ENCODE measurements at places on chromosomes 4 and X.

DNA sequence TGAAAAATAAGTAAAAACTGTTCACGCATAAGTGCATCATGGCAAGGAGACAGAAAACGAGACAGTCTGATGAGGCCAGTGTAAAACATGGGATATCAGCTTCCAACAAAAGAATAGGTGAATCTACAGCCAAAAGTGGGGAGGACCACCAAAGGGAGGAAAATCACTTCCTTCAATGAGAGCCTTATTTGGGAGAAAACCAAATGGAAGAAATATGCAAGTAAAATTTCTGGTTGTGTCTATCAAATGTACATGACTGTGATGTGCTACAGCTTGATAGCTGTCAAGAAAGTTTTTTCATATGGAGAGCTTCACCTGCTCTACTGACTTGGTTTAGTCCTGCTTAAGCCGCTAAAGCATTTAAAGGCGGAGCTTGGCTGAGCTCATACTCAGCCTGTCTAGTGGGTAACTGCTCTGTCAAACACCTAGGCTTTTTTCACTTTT, 66.2 kb downstream of the MAGEA1 start:
- DNase-seq: no peak

- no peak for DNase-seq
Observed at GRCh38 chrX:47992669-47993068, 11.1 kb downstream of the ZNF182 start.

DNA sequence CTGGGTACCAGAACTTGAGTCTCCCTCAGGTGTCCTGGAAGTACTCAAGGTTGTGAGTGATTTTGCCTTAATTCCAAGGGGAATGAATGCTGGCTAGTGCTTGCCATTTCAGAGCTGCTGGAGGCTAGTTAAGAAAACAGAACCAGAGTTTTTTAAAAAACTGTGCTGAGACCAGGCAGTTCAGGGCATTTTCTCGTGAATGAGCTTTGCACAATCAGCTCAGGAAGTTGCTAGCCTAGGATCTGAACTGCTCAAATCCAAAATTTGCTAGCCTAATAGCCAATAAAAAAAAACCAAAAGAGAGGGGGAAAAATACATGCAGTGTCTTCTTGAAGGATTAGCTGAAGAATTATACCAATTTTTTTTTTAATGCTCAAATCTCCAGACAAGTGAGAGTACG, 292.7 kb downstream of the FBXW7 start:
- DNase-seq: no peak

DNA sequence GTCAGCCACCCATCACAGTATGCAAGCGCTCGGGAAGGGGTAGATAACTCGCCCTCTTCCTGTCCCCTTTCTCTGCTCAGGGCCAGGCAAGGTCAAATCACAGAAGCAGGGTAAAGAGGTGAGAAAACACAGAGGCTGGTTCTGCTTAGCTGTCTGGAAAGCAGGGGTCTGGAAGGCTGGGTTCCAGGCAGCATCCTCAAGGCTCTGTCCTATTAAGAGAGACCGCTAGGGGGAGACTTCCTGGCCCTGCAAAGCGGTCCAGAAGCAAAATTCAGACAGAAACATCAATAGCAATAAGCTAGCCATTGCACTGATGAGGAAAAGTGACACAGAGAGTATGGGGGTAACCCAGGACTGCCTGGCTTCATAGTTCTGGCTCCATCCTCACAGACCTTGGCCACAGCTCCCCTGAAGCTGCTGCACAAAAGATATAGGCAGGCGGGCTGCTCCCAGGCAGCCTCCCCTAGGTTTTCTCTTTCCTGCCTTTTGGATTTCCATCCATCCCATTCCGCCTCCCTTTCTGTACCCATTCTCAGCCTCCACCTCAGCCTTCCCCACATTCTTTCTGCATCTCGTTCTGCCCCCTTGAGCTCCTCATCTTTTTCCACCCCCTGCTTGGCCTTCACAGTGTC, 308.5 kb downstream of the EVC2 start:
- DNase-seq: no peak

GRCh38 chrX:38426785-38427184, 74.4 kb downstream of the OTC start:
- DNase-seq: no peak

DNA sequence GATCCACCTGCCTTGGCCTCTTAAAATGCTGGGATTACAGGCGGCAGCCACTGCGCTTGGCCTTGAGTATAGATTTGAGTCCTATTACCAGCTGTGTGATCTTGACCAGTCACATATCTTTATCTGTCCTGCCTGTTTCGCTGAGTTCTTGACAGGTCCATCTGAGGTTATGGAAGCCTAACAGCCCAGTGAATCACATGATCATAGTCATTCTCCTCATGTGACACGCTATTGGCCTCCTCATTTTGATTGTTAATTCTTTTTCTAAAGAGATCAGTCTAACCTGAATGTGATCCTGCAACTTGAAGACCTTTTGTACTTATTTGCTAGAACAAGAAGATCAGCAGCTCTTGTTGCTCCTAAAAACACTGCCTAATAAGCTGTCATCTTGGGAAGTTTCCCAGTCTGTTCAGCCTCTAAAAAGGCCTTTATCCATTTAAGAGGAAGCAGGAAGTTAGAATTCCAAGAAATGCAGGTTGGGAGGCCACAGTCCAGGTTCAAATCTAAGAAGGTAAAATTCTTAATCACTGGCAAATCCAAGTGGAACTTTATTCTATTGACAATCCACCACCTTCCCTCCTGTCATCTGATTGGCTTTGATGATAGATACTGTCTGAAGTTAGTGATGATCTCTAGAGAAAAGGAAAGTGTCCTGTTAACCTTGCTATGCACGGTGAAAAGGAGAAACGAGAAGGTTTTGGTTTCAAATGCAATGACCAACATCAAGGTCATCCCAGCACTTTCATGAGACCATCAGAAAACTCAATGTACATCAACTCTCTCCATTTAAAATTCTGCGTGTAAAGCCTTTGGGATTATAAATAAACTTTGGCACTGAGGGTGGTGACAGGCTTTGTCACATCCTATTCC, 86.9 kb downstream of the CHRNA9 start:
- no peak for DNase-seq

- DNase-seq: no peak
Observed at GRCh38 chr4:84750260-84750959, 167.5 kb downstream of the CDS1 start.

- DNase-seq: no peak
Observed at GRCh38 chrX:21993265-21993664, 38.9 kb upstream of the PHEX start.

- no peak for DNase-seq
Observed at GRCh38 chrX:38082309-38082708, 76.0 kb downstream of the SYTL5 start.

DNA sequence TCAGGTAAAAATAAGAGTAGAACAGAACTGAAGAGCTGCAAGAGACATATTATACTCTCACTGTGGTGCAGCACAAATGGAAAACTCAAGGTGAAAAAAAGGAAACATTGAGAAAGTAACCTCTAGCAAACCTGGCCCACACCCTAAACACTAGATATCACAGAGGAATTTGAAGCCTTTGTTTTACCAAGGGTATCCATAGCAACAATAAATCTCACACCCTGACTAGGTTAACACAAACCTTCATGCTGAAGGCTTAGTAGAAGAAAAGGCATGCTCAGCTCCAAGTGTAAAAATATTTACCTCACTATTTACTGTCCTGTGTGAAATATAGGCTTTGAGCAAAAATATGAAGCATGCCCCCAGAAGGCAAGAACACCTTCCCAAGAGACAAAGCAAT, 61.9 kb upstream of the TAB3 start:
- DNase-seq: no peak

DNA sequence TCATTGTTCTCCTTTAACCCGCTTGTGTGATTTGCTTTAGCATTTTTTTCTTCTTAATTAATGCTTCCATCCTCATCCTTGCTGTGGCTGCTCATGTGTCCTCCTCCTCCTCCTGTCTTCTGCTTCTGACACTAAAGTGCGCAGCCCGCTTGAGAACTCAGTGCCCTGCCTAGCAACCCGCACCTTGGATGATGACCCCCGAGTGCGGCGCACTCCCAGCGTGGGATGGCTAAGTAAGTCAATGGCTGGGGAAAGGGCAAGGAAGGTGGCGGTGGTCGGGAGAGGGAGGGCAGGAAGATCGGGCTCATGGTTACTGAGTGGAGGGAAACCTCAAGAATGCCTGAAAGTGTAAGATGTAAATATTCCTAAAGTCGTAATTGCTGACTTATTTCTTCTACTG, 30.1 kb downstream of the SLC4A4 start:
- no peak for DNase-seq

DNA sequence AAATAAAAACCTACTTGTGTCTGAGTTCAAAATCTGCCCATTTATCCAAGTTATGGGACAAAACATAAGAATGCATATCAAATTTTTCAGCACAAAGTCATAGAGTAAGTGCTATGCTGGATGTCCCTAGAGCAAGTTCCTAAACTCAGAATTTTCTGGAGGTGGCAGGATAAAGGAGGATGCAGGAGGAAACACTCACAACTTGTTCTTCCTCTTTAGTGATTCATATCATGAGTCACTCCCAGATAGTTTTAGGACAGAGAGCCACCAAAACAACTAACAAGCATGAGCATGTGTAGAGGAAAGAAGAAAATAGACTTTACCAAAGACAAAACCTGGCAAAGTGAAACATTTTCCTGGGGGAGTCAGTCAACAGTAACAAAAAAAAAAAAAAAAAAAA, 302.7 kb downstream of the KCTD8 start:
- DNase-seq: no peak

DNA sequence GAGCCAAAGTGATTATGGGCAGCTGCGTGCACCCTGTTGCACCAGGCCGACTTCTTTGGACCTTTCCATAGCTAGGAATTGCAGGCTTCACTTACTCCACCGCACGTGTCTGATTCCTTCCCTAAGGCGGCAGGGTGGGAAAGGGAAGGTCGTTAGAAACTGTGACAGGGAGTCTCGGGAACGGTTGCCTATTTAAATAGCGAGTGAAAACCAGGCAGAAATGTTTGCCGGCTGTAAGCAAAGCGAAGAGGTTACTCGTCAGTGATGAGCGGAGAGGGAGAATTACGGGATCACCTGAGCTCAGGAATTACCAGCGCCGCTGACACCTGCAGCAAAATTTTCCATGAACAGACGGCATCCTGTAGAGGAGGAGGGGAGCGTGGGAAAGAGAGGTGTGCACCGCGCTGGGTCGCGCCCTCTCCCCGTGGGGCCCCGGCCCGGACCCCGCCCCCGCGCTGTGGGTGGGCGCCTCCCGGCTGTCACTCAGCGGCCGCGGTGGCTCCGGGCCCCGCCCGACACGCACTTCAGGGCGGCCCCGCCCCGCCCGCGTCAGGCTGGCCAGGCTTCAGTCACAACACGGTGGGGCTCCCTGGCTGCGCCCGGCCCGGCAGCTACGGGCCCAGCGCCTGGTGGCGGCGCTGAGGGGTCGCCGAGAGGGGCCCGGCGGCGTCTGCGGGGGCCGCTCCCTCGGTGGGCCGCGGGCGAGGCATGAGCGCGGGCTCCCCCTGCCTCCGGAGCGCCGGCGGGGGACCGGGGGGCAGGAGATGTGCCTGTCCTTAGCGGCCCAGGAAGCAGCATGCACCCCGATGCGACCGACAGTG, at the start of gene SNX25:
Gene SNX25, plus strand, starts transcription at position 568 of the 821 bp plus-strand sequence. Its CDS starts 229 bp downstream, at position 797.
- DNase-seq: peak; percentile 86

GRCh38 chrX:42432552-42432951, 345.4 kb downstream of the PPP1R2C start:
- DNase-seq: no peak

DNA sequence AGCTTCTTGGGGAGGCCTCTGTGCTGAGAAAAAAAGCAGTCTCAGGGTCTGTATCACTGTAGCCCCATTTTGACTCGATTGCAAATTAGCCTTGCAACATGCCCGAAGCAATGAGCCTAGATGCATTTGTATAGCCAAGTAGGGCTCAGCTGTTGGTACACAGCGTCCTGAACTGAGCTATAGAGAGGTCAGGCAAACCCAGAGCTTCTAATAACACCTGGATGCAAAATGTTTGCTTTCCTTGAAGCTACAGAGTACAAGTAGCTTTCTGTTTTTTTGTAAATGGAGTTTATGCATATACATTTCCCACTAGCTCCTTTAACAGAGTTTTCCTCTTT, 87.8 kb downstream of the PLAC1 start:
- DNase-seq: no peak

DNA sequence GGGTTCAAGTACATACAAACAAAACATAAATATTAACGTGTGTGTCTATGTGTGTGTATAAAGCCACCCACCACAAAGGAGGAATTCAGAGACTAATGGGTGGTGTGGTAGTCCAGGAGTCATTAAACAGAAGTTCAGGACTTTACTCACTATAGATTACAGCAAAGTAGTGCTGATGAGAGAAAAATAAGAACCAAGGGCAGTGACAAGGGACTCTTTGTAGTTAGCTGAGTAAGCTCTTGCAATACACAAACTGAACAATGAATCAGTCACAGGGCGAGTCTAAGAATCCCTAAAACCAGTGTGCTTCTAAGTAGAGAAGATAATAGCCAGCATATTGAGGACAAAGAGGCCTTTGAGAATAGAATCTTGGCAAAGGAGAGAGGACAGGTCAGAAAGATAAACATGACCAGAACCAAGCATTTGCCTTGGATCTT, 232.4 kb downstream of the PPP3CA start:
- DNase-seq: no peak

- DNase-seq: no peak
Observed at GRCh38 chr4:11634283-11634682, 205.6 kb upstream of the HS3ST1 start.

- no peak for DNase-seq
Observed at GRCh38 chrX:69318651-69319340, 153.5 kb upstream of the PJA1 start.

DNA sequence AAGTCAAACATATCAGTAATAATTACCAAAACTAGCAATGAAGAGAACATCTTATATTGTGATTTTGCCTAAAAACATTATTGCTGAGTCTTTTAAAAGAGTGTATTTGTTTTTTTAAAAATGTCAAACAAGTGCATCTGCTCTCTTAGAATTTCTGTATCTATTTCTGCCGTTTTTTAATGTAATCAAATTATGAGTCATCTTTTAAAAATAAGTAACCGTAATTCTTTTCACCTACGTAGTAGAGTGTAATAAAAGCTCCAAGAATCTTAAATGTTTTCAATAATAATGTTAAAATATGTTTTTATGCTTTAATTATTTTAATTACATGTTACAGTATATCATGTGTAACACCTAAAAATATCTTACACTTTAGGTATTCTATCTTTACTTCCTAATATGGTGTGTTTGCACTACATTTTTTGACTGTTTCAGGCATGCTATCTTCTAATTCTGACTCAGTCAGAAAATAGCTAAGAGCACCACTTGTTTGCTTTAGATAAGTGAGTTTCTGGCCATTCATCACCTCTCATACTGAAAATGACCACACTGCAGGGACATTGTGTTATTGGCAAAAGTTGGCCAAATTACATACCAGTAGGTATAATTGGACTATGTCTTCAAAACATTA, 368.5 kb downstream of the PCDH7 start:
- DNase-seq: no peak

GRCh38 chr4:151468715-151469696, 60.0 kb downstream of the FHIP1A start:
- DNase-seq: no peak

- no peak for DNase-seq
Observed at GRCh38 chr4:137623013-137623412, 90.7 kb upstream of the PCDH18 start.

- DNase-seq: peak; percentile 42
Observed at GRCh38 chr4:124018383-124019317, 622.1 kb downstream of the SPRY1 start.

Data from ovary (tissue), 10 donors.